ENCODE measurements at places on chromosomes 7 and 10.

DNA sequence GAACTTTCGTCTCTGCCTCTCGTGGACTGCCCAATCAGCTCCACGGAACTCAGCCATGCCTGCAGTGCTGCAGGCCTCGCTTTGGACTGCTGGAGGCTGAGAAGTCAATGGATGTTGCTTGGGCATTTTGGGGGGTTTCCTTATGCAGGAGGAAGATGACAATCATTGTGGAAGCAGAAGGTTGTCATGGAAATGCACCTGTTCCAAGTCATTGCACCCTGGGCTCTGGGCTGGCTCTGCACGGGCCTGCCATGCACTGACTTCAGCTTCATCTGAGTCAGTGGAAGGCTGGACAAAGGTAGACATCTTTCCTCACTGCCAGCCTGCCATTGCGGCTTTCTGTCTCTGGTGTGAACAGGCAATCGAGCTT, 217.3 kb downstream of the RPS24 start:
- DNase-seq: no peak

GRCh38 chr10:62778125-62778524, 26.4 kb upstream of the ADO start:
- DNase-seq: no peak

DNA sequence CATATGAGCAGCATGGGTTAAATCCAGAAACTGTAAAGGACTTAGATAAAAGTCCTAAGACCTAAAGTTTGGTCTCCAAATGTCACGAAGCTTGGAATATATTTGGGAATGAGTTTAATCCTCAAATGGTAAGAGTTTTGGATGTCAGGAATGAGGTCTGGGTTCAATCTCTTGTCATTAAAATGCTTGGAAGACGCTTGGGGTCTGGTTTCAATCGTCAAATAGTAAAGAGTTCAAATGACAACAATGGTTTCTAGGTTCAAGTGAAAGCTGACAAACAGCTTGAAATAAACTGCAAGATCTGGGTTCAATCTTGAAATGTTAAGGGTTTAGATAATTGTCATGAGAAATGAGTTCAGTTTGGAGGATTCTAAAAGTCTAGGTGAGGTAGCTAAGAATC, 385.5 kb upstream of the HPS1 start:
- no peak for DNase-seq

DNA sequence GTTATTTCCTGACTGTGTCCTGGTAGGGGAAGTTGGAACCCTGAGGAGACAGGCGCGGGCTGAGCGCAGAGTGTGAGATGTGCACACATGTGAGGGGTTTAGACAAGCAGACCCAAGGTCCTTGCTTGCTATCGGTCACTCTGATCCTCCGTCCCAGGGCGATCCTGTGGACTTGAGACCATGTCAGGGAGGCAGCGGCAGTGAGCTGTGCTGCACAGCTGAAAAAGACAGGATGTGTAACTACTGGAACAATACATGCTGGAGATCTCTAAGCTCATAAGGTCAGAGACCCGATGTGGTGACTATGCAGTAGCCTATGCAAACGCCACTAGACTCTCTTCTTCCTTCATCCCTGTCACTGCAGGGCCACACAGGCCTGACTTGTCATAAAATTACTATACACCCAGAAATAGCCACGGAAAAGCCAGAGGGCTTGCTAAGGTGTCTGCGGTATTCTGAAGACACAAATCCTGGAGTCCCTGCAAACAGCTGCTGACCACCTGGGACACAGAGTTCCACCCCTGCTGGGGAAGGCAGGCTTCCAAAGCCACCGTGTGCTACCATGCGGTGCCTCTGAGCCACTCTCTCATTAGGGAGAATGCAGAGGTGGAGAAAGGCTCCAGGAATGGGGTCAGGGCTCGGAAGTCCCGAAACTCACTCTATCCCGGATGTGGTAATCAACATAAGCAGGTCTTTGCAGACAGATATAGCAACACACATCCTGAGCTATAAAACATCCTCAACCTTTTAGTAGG, 91.1 kb upstream of the DDC start:
- no peak for DNase-seq

DNA sequence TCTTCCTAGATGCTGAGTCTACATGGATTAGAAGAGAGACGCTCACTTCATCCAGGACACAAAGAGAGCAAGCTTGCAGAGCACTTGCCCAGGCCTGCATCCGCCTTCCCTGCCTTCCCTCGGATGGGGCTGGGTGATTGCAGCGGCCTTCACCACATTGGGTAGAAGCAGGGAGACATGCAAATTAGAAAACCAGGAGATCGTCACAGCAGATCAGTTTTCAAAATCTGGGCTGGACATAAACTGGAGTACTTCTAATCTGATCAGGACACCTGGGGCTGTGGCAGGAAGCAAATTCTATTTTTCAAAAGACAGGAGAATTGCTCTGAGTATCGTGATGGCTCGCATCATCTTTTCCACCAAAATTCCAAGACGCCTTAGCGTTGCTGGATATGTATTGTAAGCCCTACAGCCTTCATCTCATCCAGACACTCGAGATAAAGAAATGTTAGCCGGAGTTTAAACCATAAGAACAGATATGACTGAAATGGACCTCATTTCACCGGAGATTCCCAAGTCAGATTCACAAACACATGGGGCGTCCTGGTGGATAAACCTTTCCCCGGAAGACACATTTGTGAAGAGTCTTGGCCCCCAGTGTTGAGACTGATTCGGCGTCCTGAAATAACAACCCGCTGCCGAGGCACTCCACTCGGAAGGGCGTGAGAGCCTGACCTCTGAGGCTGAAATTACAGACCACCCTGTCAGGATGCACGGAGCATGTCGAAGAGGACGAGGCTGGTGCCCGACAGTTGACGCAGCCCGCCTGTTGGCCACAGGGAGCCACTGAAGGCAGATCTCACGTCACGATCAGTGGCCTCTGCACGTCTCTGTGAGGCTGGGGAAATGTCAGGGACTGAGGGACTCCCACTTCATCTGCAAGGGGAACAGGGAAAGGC, 91.2 kb upstream of the PARD3 start:
- DNase-seq: no peak

GRCh38 chr7:8040768-8041369, 72.3 kb downstream of the GLCCI1 start:
- no peak for DNase-seq

DNA sequence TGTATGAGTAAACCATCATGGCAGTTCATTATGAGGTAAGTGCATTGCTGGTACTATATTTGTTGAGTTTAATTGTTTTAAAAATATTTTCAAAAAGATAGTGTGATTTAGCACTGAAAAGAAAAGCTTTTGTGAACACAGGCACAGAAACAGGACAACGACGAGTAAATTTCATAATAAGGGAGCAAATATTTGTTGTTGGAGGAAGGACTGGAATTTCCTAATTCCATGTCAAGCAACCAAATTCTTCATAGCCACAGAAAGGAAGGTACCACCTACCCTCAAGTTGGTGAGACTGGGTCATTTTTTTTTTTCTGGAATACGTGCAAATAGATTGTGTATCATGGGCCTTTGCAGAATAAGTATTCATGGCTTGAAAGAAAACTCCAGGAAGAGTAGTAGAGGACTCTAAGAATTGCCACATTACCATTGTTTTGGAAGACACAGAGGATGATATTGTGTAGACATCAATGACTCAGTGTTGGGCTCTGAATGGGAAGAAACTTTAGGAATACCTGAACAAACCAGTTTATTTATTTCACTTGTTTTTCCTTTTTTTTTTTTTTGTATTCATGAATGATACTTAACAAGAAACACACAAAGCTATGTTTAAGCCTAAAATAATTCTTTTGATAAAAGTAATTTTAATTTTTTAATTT, 7.8 kb downstream of the UBE2D4 start:
- DNase-seq: no peak

DNA sequence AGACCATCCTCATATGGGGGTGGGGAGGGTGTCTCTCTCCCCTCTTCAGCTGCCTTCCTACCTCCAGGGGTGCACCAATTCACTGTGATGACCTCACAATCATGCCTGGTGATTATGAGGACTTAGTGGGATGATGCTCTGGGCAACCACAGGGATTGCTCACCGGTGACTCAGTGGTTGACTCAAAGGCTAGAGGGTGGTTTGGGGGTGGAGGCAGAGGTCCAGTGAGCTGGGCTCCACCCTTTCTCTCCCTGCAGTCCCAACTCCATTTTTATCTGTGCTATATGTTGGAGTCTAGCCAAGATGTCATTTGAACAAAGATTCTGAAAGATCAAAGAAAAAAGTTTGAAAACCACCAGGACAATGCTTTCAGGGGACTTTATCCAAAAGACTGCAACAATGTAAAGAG, 286.9 kb downstream of the KCNMA1 start:
- DNase-seq: peak; percentile 99

DNA sequence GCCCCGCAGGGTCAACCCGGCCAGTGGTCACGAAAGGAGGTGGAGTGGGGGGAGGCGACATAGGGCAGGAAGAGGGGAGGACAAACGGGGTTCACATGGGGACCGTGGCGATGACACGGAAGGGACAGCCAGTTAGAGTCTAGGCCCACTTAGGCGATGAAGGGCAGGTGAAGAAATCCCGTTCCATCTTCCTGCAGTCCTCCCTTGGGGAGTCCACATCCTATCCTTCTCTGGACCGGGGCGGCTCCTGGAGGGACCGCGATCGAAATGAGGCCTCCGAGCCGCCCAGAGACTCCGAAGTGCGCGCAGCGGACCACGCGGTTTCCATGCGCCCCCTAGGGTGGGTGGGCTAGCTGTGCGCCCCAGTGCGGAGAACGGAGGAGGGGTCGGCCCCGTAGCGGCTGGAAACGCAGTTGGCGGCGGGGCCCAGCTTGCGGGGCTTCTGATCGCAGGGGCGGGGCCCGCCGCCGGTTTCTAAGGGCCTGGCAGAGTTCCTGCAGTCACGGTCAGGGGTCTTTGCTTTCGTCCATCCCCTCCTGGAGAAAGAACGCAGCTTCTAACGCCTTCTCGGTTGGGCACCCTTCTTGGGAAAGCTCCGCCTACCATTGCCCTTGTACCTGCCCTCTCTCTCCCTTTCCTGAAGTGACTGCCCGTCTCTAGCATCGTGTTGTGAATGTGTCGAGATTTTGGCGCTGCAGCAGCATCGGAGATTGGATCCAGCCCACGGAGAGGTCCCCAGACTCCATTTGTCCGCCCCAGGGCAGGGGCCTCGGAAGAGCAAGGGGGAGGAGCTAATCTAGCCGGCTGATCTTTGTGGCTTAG, 17.9 kb upstream of the TMEM225B start:
- no peak for DNase-seq

GRCh38 chr7:131596785-131597184, 40.4 kb upstream of the PODXL start:
- no peak for DNase-seq

DNA sequence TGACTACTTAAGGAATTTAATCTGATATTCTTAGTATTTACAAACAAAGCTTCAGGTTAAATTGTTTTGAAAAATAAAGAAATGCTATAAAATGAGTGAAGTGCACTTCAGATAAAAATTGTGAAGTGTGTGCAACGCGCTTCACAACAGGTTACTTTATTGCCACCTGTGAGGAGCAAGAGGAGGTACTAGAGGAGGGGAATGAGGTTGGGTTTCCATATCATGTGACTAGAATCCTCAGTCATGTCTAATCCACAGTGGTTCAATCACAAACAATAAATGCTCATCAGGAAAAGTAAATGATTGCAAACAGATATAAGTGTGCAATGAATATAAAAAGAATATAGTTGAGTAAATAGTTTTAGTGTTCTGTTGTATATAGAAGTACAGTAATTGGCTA, 34.5 kb upstream of the CD36 start:
- DNase-seq: no peak

GRCh38 chr7:36522453-36523007, 132.9 kb downstream of the ANLN start:
- no peak for DNase-seq

DNA sequence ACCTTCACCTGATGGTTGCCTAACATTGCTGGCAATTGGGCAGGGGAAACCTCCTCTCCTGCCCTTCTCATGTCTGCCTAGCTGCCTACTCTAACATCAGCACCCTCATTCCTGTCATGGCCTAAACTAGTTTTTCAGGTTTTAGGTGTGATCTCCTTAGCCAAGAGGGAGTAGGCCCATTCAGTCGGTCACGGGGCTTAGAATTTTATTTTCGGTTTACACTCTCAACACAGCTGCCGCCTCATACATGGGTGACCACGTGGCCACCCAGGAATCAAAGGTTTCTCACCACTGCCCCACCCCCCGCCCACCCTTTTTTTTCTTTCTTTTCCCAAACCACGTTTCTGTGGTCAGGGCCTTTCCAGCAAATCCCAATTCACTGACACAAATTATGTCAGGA, 97.2 kb downstream of the RALA start:
- DNase-seq: no peak

DNA sequence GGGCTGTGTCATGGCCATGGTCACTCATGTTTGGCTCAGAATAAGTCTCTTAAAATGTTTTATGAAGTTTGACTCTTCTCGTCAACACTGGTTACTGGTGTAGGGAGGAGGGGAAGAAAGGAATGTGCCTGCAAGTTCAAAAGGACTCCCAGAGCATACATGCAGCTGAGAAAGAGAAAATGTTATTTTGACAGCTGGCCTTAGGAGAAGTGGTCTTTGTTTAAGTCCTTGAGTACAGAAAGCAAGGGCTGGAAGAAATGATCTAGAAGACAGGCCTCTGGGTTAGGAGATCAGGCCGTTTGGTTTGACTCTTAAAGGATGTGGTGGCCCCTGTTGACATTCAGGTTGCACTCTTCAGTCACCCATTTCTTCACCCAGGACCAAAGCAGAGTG, 245.5 kb downstream of the REEP3 start:
- no peak for DNase-seq

Measured in NCI-H226 (cell line).